T-cell (primary cell): ENCODE measurements at places on chromosomes 4 and X.

GRCh38 chr4:52290466-52290865 is 239.4 kb downstream of the SPATA18 start:
- H3K36me3 ChIP-seq: no peaks in the 10 kb centered on the region
- H3K4me1 ChIP-seq: no peaks in the 10 kb centered on the region
- H3K27me3 ChIP-seq: no peaks in the 10 kb centered on the region
- no peak overlapping the region for H3K4me3 ChIP-seq
- no peak overlapping the region for H3K27ac ChIP-seq

DNA sequence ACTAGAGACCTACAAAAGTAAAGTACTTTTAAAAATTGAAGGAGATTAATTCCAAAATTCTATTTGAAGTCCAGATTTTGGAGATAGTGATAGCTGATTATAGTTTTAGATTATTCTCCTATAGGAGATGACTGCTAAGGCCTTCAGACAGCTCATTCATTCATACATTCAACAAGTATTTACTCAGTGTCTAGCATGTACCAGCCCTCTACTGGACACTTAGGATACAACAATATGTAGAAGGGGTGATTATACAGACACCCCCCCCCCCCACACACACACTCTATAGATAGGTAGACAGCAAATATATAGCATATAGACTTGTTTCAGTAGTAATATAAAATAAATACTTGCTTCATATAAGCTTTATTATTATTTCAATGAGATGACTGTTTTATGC is 60.4 kb upstream of the TAF9B start:
- no peak overlapping the region for H3K27ac ChIP-seq
- H3K4me3 ChIP-seq: no peak overlapping the region
- no peaks in the 10 kb centered on the region for H3K36me3 ChIP-seq
- no peaks in the 10 kb centered on the region for H3K4me1 ChIP-seq
- H3K27me3 ChIP-seq: no peaks in the 10 kb centered on the region

DNA sequence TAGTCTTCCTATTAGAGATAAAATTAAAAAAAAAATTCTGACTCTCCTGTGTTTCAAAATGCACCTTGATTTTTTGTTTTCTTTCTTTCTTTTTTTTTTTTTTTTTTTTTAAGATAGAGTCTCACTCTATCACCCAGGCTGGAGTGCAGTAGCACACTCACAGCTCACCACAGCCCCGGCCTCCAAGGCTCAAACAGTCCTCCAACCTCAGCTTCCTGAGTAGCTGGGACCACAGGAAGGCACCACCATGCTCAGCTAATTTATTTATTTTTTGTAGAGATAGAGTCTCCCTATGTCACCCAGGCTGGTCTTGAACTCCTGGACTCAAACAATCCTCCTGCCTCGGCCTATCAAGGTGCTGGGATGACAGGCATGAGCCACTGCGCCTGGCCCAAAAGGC is 41.1 kb upstream of the TMEM184C start:
- no peaks in the 10 kb centered on the region for H3K27me3 ChIP-seq
- no peak for DNase-seq
- H3K27ac ChIP-seq: no peak overlapping the region
- no peak overlapping the region for H3K4me3 ChIP-seq

- H3K27me3 ChIP-seq: no peaks in the 10 kb centered on the region
- H3K36me3 ChIP-seq: no peaks in the 10 kb centered on the region
- H3K27ac ChIP-seq: no peak overlapping the region
- H3K4me1 ChIP-seq: no peaks in the 10 kb centered on the region
- no peak for DNase-seq
- H3K4me3 ChIP-seq: no peak overlapping the region
These were observed 662.5 kb downstream of the RAPGEF2 start for GRCh38 chr4:159765382-159765781.

DNA sequence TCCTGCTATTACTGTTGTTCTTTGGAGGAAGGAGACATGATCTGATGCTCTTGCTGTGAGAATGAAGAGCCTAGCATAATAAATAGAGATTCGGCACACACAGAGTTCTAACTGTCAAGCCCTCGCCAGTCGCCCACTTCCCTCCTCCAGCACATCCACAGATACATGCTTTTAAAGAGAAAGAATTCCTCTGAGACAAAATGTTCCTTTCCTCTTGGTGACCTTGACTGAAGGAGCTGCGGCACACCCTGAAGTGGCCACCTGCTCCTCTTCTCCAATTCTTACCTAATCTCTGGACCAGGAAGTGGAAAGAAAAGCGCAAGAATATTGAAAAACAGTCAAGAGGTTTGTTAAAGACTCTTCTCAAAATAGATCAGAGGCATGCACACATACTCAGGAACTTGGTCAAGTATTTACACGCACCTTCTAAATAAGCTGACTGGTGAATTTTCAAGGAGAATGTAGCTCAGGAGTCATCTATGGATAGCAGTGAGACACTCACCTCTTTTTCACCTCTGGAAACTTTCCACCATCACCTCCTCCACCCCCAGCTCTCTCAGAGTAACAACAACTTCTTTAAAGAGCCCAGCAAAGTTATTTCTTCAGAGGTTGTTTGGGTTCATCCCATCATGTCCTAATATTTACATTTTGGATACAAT is 95.4 kb downstream of the PARM1 start:
- no peaks in the 10 kb centered on the region for H3K36me3 ChIP-seq
- H3K27ac ChIP-seq: no peak overlapping the region
- no peak for DNase-seq
- H3K27me3 ChIP-seq: no peaks in the 10 kb centered on the region
- H3K4me3 ChIP-seq: no peak overlapping the region
- H3K4me1 ChIP-seq: no peaks in the 10 kb centered on the region

GRCh38 chr4:153426207-153426885 is 39.8 kb upstream of the TMEM131L start:
- peak overlapping the region; percentile 85 for H3K27ac ChIP-seq
- peak overlapping the region; percentile 15 for H3K4me3 ChIP-seq
- no peaks in the 10 kb centered on the region for H3K36me3 ChIP-seq
- DNase-seq: no peak

DNA sequence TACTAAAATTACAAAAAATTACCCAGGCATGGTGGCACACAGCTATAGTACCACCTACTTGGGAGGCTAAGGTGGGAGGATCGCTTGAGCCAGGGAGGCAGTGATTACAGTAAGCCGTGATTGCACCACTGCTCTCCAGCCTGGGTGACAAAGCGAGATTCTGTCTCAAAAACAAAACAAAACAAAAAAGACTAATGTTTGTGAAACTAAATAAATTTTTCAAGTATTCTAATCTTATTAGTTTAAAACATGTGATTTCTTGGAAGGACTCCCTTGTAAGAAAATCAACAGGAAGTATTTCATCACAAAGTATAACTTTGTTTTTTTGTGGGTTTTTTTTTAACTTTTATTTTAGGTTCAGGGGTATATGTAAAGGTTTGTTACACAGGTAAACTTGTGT is 89.6 kb downstream of the EGF start:
- H3K27ac ChIP-seq: no peak overlapping the region
- no peaks in the 10 kb centered on the region for H3K4me1 ChIP-seq
- no peaks in the 10 kb centered on the region for H3K36me3 ChIP-seq
- H3K4me3 ChIP-seq: no peak overlapping the region
- no peaks in the 10 kb centered on the region for H3K27me3 ChIP-seq
- DNase-seq: no peak

DNA sequence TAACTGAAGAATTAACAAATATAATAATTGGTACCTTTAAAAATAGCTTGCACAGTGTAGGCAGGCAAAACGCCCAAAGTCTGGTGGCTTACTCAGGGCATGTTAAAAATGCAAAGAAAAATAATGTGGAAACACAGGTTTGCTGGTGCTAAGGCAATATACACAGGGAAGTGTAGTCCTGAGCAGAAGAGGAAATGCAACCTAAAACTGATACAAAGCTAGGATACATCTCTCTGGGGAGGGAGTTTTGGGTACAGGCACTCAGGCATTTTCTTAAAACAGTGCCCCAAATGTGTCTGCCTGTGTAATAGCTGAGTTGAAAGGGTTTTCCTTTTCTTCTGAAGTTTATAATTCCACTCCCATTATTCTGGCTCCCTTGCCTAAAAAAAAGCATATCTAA is 47.4 kb downstream of the TMPRSS11E start:
- no peak overlapping the region for H3K4me3 ChIP-seq
- peaks cover 2% of the 10 kb centered on the region for H3K4me1 ChIP-seq
- no peaks in the 10 kb centered on the region for H3K27me3 ChIP-seq
- H3K36me3 ChIP-seq: no peaks in the 10 kb centered on the region

- no peak overlapping the region for H3K4me3 ChIP-seq
- H3K4me1 ChIP-seq: peaks cover under 1% of the 10 kb centered on the region
- H3K27ac ChIP-seq: no peak overlapping the region
- no peak for DNase-seq
- H3K27me3 ChIP-seq: no peaks in the 10 kb centered on the region
- no peaks in the 10 kb centered on the region for H3K36me3 ChIP-seq
These were observed 20.6 kb downstream of the ZNF721 start for GRCh38 chr4:478373-478772.

GRCh38 chrX:2507904-2508627 is 7.3 kb upstream of the DHRSX start:
- no peak overlapping the region for H3K27ac ChIP-seq
- no peak overlapping the region for H3K4me3 ChIP-seq
- no peaks in the 10 kb centered on the region for H3K27me3 ChIP-seq

DNA sequence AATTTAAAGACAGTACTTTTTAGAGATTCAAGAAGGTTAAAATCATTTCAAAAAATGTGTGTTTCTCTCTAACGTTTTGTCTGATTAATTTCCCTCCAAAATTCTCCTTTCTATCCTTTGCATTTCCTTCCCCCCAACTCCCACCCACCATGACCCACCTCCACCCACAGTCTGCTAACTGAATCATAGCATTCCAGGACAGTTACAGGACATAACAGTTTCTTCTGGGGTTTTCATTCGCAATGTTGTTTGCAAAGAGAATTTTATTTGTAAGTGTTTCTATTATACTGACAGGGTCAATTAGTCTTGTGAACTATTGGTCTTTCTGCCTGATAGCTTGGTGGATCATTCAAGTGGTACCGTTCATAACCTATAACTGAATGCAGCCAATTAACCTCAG is 53.7 kb downstream of the ANAPC10 start:
- no peak overlapping the region for H3K27ac ChIP-seq
- H3K4me1 ChIP-seq: no peaks in the 10 kb centered on the region
- H3K27me3 ChIP-seq: no peaks in the 10 kb centered on the region
- DNase-seq: no peak

DNA sequence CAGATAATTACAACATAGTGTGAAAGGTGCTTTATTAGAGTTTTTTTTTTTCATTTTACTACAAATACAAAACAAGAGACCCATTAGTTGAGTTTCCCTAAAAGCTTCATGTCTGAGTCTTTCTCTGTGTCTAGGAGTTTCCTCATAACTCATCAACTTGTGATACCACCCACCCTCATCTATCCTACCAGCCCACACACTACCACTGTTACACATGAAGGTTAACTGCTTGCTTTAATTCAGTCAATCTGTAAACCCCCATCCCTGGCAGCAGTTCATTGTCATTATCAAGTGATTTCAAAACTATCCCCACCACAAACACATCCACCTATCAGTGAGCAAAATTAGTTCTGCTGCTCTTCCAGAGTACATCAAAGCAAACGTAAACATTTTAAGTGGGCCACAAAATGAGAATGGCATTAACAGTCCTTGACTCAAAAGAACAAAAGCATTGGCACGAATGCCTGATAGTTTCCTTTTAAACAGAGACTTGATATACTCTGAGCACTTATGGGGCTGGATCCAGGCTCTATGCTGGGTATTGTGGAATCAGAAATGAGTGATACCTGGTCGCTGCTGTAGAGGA is 331.6 kb upstream of the FAM241A start:
- H3K4me3 ChIP-seq: no peak overlapping the region
- H3K27me3 ChIP-seq: no peaks in the 10 kb centered on the region
- DNase-seq: no peak

DNA sequence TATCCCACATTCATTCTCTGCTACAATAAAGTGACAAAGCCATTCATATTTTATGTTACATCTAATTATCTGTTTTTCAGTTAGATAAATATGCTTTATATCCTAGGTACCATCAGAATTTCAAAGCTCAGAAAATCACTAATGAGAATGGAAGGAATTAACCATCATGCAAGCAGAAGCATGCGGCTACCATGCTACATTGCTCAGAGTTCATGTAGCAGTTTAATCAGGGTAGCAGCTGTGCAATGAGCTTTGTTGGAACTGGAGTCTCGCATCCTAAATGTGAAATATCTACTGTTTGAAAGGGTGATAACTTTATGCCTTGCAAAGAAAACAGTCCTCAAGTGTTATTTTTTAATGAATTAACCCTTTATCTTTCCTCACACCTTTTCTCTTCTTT is 77.5 kb downstream of the SNCA start:
- no peak overlapping the region for H3K27ac ChIP-seq
- no peak overlapping the region for H3K4me3 ChIP-seq
- H3K27me3 ChIP-seq: no peaks in the 10 kb centered on the region
- H3K4me1 ChIP-seq: no peaks in the 10 kb centered on the region
- no peaks in the 10 kb centered on the region for H3K36me3 ChIP-seq
